ENCODE measurements at places on chromosomes 4 and X.

DNA sequence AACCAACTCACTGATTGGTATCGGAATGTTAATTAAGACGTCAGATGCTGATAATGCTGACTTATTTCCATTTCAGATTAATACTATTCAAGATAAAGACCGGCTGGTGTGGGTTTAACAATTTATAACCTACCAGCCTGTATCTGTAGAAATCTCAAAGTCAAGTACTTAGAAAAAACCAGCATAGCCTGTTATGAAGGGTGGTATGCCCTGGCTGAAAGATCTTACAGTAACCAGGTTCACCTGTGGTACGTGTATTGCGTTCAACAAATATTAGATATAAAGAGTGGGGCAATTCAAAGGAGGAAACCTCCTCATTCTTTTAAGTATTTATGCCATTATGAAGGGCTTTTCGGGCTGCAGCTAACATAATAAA lies 240.8 kb upstream of the ANXA3 start:
- no peak for DNase-seq

- DNase-seq: no peak
These were observed 99.0 kb downstream of the AFF2 start for GRCh38 chrX:148599404-148599803.

DNA sequence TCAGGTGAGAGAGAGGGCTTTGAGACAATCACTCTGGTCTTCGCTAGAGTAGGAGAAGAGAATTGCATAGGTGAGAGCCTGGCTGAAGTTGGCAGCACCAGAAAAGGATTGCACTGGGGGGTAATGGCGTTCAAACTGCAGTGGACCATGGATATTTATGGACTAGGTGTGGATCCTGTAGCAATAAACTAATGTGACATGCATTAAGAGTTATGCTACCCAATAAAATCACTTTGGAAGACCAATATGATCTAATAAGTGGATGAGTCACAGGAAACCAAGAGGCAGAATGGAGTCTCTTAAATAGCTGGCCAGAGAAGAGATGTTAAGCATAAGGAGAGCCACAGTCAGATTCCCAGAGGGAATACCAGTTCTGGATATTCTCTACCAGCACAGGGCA lies 259.8 kb downstream of the FBXO8 start:
- no peak for DNase-seq

- DNase-seq: no peak
These were observed 68.6 kb downstream of the CDS1 start for GRCh38 chr4:84651499-84651898.

- peak; percentile 54 for DNase-seq
These were observed 353.3 kb downstream of the ARHGAP24 start for GRCh38 chr4:85828027-85828890.

DNA sequence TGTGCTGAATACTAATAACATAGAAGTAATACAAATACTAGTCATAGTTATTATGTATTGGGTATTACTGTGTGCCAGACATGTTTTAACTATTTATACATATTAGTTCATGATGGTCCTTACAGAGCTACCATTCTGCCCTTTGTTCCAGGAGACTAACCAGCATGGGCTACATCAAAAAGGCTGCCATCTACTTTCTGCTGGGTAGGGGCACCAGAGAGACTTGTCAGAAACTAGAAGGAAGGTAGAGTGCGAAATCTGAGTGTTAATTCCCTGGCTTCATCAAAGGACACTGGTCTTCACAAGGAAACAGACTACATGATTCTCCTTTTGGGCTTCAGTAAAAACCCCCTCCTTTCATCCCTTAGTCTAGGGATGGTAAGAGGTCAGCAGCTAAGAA lies 347.8 kb downstream of the GBA3 start:
- DNase-seq: no peak

DNA sequence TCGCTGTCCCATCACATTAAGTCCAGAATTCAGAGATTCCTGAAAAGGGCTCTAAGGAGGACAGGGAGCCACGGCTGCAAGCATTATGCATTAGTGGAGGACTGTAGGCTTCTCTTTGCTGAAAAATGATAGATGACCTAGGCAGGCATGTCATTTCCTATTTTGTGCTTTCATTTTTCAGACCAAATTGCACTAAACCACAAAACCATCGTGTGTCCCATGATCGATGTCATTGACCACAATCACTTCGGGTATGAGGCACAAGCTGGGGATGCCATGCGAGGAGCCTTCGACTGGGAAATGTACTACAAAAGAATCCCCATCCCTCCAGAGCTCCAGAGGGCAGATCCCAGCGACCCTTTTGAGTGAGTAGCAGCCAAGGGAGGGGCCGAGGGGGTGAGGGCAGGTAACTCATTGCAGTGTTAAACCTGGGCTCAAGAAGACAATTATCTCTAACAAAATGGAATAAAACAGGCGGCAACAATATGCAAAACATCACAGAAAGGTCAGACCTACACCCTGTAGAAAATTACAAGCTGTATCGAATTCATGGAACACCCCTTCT lies 355.2 kb upstream of the GALNT7 start:
- DNase-seq: no peak

GRCh38 chr4:181756451-181757095 lies 486.6 kb upstream of the TENM3 start:
- no peak for DNase-seq

GRCh38 chr4:102180046-102180445 lies 165.2 kb downstream of the SLC39A8 start:
- DNase-seq: no peak

DNA sequence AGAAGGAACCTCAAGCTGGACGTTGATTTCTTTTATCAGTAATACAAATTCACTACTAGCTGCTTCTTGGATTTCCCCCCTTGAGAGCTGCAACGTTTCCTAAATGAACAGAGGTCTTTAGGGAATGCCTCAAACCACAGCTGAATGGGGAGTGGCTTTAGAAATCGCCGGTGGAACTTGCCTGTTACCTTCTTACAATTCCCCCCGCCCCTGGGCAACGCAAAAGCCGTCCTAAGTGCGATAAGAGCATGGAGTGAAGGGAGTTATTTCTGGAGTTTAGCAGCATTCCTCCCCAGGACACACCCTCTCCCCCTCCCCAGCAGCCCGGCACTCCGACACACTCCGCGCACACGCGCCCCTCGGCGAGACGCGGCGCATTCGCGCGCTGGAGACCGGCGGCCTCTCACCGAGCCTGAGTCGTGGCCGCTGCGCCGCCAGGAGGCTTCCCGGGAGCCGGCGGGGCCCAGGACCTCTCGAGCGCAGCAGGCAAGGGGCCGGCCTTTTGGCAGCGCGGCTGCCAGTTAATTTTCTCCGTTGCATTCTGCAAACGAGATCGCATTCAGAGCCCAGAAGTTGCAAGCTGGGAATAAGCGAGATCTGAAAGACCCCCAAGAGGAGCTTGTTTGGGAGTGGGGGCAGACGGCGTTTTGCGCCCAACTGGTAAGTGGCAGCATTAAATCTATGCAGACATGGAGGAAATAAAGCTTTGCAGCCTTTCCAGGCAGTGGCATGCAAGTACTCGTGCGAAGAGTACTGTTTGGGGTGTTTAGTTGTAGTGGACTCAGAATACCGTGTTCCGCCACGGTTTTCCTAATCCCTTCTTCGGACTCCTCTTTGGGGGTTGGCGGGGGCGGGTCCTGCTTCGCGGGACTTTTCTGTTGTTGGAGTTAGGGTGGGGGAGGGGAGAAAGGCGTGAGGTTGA lies 134.7 kb downstream of the PALLD start:
- DNase-seq: peak; percentile 49

DNA sequence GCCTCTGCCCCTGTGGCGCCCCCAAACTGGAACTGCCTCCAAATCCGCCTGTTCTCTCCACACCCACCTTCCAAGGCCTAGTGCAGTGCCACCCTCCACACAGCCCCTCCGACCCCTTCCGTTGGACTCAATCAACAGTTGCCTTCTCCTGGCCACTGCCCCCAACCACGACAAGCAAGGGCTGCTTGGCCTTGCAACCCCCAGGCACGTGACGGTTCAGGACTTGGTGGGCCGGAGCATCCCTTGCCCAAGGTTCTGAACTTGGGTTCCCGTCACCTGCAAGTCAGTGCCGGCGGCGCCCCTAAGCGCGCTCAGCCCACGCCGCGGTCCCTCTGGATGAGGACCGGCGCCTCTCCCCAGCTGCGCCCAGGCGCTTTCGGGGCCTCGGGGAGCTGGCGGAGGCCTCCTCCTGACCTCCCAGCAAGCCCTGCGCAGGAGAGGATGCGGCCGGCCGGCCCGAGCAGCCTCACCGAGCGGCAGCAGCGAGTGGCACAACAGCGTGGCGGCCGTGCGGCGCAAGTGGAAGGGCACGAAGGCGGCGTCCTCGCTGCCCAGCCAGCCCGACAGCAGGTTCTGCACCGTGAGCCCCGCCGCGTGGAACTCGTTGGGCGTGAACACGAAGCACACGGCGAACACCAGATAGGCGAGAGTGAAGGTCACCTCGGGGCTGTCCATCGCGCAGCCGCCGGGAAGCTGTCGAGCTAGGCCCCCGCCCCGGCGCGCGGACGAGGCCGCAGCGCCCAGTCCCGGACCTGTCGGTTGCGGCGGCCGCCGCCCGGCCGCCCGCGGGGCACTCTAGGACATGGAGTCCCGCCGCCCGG lies 750 bp downstream of the TMEM129 start:
- DNase-seq: no peak

- DNase-seq: no peak
These were observed 455.4 kb downstream of the PCDH18 start for GRCh38 chr4:137076908-137077307.

GRCh38 chrX:21193196-21193595 lies 181.0 kb upstream of the CNKSR2 start:
- no peak for DNase-seq

DNA sequence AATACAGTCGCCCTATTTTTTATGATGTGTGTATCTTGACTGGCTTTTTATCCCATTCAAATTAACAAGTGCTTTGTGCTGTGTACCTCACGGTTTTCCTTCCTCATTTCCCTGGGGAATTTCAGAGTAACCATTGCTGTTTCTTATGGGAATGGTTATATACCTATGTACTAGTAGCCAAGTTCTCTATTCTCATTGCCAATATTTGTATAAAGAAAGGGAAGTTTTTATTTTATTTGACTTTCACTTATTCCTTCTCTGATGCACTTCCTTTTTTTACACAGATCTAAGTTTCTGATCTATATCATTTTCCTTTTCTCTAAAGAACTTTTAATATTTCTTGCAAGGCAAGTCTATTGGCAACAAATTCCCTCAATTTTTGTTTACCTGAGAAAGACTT lies 181.3 kb downstream of the SOWAHB start:
- DNase-seq: no peak

DNA sequence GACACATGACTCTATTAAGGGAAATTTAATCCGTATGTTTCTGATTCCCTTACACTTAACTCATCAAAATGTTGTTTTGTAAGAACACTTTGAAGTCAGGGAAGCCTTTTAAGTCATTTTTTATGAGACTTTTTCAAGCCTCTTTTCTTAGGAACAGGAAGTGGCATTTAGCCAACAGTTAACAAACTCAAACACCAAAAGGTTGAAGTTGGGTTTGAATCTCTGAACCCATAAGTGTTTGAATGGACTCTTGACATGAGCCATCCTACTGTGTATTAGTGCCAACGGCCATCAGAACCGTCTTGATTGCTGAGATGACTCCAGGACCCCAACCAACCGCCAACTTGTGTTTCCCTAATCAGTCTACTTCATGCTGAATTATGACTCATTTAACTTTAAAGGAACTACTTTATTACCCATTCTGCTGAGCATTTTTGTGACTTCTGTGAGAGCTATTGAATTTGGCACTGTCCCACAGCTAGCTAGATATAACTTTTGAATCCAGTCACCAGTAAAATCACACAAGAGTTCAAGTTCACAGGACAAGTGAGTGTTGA lies 209.1 kb upstream of the FAT1 start:
- no peak for DNase-seq

DNA sequence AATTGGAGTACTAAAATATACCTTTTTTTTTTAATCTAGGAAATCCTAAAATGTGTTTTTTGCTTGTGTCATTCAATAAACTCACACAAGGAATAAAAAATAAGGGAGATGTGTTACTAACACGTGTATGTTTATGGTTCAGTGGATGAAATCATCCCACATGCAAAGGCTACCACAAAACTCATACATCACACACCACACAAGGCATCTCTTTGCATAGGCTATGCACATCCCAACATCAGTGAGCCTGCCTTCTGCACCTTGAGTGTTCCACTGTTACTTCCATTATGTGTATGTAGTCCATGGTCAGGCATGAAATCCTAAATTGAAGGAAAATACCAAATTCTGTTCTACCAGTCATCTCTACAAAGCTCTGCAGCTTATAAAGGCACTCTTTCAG lies 213.1 kb downstream of the DCTD start:
- no peak for DNase-seq

- no peak for DNase-seq
These were observed 12.7 kb downstream of the ADH4 start for GRCh38 chr4:99131378-99131777.

GRCh38 chrX:153845842-153846241 lies 15.5 kb upstream of the PDZD4 start:
- no peak for DNase-seq

DNA sequence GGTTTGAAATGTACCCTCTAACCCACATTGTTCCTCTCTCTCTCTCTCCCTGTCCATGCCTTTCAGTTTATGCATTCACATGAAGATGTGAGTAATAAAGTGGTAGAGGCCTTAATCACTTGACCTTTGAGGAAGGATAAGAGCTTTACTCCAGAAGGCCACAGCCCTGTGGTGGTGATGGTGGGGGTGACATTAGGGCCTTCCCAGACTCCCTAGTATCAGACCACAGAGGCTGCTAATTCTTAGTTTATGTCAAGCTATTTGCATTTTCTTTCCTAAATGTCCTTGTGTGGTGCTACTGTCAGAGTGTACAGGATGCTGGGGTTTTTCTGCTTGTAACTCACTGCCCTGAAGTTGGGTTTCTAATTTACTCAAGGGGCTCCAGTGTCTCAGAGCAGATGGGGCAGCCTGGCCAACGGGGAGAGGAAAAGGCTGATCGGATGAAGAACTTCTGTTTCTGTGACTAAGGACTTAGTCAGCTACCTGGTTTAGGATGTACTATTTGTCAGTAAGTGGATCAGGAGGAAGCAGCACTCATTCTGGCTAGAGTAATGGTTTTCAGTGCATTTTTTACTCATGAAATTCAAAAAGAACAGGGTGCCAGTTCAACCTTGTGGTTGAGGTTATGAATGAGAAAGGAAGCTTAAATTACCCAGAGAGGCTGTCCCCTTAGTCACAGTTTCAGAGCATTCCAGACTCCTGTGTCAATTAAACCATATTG lies 509.6 kb upstream of the DIPK2B start:
- DNase-seq: no peak

DNA sequence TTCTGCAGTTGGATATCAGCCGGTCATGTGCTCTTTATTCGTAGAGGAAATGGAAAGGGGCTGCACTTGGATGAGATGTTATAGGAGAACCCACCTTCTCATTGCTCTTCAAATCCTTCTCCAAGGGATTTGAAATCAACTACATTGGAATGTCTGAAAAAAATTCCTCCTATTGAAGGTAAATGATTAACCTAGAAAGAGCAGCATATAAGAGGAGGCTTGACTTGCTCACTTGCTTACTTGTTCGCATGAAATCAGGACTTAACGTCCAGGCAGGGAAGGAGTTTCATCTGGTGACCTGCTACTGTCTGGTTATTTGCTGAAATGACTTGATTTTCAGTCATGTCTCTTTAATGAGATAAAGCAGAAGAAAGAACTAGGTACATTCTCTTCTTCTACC lies 338.4 kb upstream of the NOCT start:
- no peak for DNase-seq

GRCh38 chr4:10063544-10064300 lies 42.4 kb upstream of the SLC2A9 start:
- peak; percentile 96 for DNase-seq
